ENCODE measurements at places on chromosomes 12 and 14. TPM values are rescaled to one million over a fixed set of nuclear protein-coding genes. Genes with fewer than 3 reads are reported as not detected.
A peak's percentile ranks its signal among the peaks of the same experiment; 100 is the strongest.

- DNase-seq, result no peak
Observed at GRCh38 chr12:41946106-41946505, 198.6 kb downstream of the GXYLT1 start.

GRCh38 chr12:23684121-23684520 lies 265.3 kb downstream of the SOX5 start:
- DNase-seq, result no peak

GRCh38 chr12:69073035-69073434 lies 140.1 kb upstream of the CPM start:
- no peak for DNase-seq

GRCh38 chr12:8664228-8664913 lies 1.7 kb upstream of the MFAP5 start:
- DNase-seq, result no peak

DNA sequence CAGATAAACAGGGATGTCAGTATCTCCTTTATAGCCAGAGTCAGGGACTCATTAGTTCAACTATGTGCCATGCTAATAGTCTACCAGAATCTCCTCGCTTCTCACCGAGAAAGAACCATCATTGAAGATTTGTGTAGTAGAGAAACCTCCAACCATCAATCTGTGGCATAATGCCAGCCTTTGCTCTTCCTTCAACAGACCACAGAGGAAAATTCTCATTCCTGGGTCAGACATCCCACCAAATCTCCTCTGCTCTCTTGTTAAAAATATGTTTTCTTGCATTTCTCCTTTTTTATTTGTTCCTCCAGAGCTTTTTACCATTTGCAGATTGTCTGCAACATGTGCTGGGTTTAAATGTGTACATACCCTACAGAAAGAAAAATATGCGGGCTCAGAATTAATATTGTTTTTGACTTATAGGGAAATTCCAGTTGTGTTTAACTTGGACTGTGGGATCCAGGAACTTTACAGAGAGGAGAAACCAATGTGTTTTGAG lies 64.9 kb downstream of the LLPH start:
- DNase-seq, result no peak

DNA sequence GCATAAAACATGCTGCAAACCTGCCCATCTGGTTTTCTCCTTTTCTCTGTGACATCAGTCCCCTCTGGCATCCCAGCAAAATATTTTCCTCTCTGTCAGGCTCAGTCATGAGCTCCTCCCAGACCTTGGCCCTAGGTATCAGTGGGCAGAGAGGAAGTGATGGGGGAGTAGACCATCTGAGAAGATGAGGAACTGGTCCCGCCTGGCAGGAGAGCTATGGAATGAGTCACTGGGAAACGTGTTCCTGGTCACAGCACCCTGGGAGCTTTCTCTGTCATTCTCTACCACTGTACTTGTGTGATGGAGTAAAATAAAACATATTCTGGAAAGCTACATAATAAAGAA lies 5.0 kb upstream of the SRSF9 start:
- DNase-seq, result peak; percentile 47

GRCh38 chr14:57831981-57832380 lies 33.9 kb downstream of the SLC35F4 start:
- peak; percentile 21 for DNase-seq

GRCh38 chr12:113980537-113981337 lies 14.6 kb upstream of the RBM19 start:
- peak; percentile 76 for DNase-seq

GRCh38 chr14:94101748-94102147 lies 8.8 kb upstream of the IFI27 start:
- no peak for DNase-seq

BIN2 gene
- total RNA-seq, result not detected

MANSC1 gene
- 0.94 TPM for total RNA-seq

BDKRB2 gene
- total RNA-seq, result 1.3 TPM

DNAI7 gene
- total RNA-seq, result not detected

PROX2 gene
- not detected for total RNA-seq

AKAP5 gene
- 1.1 TPM for total RNA-seq

FAM90A1 gene
- 2.6 TPM for total RNA-seq
